Cortex of kidney (tissue), 1 donor: ENCODE measurements at places on chromosomes 12 and 14.

- DNase-seq, result no peak
These were observed 7.8 kb downstream of the SH2B3 start for GRCh38 chr12:111413442-111414086.

- DNase-seq, result no peak
These were observed 41.4 kb upstream of the TEX22 start for GRCh38 chr14:105356927-105357326.

GRCh38 chr12:8036346-8036745 is 3.8 kb downstream of the FOXJ2 start:
- no peak for DNase-seq

GRCh38 chr14:35295845-35296161 is 3.6 kb downstream of the PSMA6 start:
- DNase-seq, result no peak

DNA sequence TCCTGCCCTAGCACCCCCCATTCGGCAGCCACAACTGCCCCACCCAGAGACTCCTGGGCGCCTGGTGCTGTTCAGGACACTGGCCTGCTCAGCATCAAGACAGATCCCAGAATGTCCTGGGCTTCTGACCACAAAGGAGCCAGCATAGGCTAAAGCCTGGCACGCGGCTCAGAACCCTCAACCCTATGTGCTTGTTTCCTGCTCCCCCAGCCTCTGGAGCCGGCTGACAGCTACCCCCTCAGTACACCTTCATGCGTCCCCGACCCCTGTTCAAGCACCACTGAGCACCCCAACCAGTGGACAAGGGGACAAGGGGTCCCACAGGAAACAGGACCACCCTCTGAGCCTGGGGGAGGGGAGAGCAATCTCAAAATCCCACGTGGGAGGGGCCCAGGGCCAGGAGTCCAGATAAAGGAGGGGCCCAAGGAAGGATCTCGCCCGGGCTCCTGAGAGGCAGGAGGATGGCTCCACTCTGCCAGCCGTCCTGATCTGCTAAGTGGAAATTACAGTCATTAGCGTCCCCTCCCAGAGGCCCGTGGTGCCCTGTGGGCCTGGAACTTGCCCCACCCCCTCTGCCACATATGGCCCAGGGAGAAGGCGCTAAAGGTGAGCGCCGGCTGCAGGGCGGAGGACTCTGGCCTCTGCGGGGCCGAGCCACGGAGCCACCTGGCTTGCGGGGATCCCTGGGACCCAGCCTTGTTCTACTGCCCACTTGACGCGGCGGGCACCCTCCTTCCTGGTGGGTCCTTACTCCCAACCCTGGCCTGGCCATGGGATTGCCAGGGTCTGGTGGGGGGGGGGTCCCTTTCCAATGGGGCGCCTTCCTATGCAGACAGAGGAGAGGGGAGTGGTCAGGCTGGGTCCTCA is 27.2 kb upstream of the GPR132 start:
- no peak for DNase-seq

DNA sequence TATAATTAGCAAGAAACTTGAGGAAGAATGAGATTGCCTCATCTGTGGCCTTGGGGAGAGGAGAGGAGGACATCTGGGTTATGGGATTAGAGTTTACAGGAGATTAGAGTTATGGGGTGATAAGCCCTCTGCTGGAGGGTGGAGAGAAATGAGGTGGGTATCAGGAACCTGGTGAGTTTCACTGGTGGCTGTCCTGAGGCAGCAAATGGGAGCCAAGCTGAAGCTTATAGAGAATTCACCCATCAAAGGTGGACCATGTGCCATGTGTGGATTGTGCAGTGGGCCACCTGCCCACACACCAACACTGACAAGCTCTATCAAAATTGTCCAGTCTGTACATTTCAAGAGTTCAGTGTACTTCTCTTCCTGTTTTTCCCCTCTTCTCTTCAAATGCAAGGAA is 135.3 kb downstream of the AEBP2 start:
- no peak for DNase-seq

GRCh38 chr12:127272864-127273263 is 994.1 kb upstream of the TMEM132C start:
- DNase-seq, result no peak

DNA sequence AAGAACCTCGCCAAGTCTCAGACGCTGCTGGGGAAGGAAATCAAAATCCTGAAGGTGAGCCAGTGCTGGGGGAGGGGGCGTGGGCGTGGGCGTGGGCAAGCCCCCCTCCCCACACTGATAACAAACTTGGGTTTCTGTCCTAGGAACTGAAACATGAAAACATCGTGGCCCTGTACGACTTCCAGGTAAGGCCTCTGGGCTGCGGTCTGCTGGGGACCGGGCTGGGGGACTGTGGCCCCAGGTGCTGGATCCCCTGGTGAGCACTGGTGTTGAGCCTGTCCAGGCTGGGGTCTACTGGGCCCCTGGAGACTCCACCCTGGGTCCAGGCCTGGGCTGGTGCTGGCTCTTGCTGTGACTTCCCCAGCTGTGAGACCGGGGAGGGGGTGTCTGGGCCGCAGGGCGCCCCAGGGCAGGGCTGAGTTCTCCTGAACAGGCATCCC is 1.2 kb downstream of the ULK1 start:
- DNase-seq, result no peak

DNA sequence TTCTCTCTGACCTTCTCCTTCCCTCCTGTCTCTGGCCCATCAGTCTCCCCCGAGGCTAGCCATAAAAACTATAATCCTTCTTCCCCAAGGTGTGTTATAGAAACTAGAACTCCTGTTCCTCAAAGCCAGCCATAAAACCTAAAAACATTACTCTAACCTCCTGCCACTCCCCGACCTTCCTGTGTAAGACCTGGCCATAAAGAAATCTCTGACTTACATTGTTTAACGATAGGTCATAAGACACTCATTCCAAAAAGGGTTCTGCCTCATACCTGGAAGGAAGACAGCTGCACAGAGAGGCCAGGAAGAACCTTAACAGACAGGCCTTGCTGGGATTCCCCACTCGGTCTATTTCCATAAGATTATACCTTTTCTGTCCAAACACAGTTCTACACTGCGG is 70.9 kb upstream of the EEA1 start:
- DNase-seq, result no peak

- DNase-seq, result peak; percentile 7
These were observed 174.1 kb downstream of the SLC6A15 start for GRCh38 chr12:84738481-84738972.

DNA sequence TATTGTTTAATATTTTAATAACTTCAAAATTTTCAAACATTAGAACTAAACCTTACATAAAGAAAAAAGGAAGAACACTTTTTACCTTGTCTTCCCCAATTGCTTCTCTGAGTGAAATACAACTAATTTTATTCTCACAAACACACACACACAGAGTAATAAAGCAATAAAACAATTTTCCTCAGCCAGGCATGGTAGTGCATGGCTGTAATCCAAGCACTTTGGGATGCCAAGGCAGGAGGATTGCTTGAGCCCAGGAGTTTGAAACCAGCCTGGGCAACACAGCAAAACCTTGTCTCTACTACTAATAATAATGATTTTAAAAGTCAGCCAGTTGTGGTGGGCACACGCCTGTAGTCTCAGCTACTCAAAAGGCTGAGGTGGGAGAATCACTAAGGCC is 13.1 kb downstream of the PPP1R12A start:
- DNase-seq, result no peak

DNA sequence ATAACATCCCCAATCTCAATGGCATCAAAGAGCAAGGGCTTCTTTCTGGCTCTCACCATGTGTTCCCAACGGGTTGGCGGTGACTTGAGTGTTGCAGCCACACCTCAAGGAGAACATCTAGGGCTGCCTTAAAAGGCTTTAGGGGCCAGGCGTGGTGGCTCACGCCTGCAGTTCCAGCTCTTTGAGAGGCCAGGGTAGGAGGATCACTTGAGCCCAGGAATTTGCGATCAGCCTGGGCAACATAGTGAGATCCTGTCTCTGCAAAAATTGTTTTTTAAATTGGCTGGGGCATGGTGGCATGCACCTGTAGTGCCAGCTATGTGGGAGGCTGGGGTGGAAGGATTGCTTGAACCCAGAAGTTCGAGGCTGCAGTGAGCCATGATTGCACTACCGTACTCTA is 14.9 kb downstream of the RFLNA start:
- DNase-seq, result no peak

- no peak for DNase-seq
These were observed 462.1 kb upstream of the ATP2B1 start for GRCh38 chr12:90170740-90171139.

GRCh38 chr12:96020314-96021003 is 14.9 kb downstream of the LTA4H start:
- DNase-seq, result no peak

DNA sequence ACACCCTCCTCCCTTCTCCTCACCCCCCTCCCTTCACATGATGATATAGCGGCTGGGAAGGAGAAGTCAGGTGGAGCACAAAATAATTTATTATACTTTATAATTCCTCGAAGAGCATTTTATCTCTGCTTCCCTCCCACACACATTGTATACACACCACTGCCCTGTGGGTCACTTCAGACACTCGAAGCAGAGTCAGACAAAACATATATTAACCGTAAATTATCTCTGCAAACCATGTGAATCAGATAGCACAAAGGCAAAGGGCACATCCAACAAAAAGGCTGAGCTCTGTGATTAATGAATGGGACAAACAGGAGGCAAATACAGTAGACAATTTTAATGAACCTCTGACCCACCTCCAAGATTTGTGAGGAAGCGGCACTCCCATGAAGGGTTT is 450.7 kb downstream of the GALC start:
- DNase-seq, result no peak

- DNase-seq, result no peak
These were observed 29.6 kb downstream of the VRK1 start for GRCh38 chr14:96826818-96827217.
